ENCODE measurements at places on chromosomes 1 and 21. TPM values are rescaled to one million over a fixed set of nuclear protein-coding genes. Genes with fewer than 3 reads are reported as not detected.

IGSF3 gene
- 27.8 TPM for total RNA-seq

S100A16 gene
- total RNA-seq, result 226 TPM

GNAT2 gene
- 0.52 TPM for total RNA-seq

SUSD4 gene
- total RNA-seq, result 3.2 TPM

SDF4 gene
- 139 TPM for total RNA-seq

TNN gene
- not detected for total RNA-seq

ZNF697 gene
- total RNA-seq, result 3.6 TPM

PRKAB2 gene
- 8.1 TPM for total RNA-seq

SLC9C2 gene
- total RNA-seq, result not detected

WDR26 gene
- total RNA-seq, result 88.9 TPM

GPX7 gene
- total RNA-seq, result not detected

OR2L8 gene
- total RNA-seq, result not detected

LCE6A gene
- not detected for total RNA-seq

Measured in PC-9 (cell line).